ENCODE measurements at places on chromosomes 11 and 22.

DNA sequence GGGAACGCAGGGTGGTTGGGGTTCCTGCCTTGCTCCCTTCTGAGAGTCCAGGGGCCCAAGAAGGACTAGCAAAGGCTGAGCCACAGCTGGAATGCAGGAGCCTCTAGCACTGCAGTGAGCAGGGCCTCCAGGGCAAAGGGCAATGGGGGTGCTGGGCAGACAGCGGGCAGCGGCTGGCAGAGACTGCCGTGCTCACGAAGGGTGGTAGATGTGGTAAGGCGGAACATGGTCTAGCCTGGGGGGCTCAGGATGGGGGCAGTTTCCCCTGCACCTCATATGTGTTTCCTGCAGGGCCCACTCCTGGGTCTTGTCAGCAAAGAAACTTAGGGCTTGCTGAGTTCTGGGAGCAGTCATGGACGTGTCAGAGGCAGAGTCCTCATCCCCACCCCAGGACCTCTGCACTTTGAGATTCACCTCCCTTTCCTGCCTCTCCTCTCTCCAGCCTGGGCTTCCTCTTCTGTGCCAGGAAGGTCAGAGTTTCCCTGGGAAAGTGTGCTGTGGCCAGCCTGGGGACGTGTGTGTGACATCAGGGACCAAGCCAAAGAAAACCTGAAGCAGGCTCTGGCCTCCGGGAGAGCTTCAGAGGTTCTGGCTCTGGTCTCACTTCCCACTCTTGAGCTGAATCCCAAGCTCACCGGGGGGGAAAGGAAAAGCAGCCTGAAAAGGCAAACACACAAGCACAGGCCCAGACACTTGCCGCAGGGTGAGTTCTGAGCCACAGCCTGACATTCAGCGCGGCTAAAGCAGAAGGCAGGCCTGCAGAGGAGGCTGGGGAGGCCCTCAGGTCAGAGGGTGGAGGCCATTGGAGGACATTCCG, 4.4 kb downstream of the MOGAT2 start:
- no peak for DNase-seq

DNA sequence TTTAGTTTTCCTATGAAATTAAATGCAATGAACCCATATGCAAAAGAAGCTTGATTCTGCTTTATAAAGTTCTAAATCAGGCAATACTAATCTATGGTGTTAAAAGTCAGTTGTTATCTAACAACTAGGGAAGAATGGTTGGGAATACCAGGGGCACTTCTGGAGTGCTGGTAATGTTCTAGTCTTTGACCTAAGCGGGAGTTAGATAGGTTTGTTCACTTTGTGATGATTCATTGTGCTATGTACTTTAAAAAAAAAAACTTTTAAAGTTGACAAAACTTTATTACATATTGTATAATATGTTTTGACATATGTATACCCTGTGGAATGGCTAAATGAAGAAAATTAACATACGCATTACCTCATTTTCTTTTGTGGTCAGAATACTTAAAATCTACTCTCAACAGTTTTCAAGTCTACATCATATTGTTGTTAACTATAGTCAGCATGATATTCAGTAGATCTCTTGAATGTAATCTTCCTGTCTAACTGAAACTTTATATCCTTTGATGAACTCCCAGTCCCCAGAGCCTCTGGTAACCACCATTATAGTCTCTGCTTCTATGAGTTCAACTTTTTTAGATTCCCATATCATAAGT, 39.2 kb downstream of the BIRC2 start:
- no peak for DNase-seq

GRCh38 chr11:1739576-1739975, 10.8 kb downstream of the IFITM10 start:
- DNase-seq = no peak

- peak; percentile 52 for DNase-seq
Observed at GRCh38 chr11:20013346-20014066, 146.8 kb downstream of the DBX1 start.

- peak; percentile 67 for DNase-seq
Observed at GRCh38 chr22:41403532-41404318, 22.0 kb downstream of the TEF start.

- no peak for DNase-seq
Observed at GRCh38 chr11:71418643-71419042, 29.6 kb downstream of the DHCR7 start.

DNA sequence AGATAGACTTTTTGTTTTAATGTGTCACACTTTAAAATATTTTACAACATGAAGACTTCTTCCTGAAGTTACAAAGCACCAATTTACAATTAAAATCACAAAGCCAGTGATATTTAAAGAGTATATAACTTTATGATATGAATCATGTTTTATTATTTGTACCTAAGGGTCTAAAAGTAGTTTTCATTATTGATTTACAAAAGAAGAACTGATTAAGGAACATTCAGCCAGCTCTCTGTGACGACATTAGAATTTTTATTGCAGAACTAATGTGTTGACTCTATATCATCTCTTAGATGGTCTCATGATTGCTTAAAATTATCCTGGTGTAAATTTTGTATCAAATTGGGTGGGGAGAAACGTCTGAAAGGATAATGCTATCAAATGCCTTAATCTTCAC, 82.8 kb upstream of the ALKBH3 start:
- DNase-seq = no peak

- DNase-seq = no peak
Observed at GRCh38 chr22:37639070-37639760, at the start of gene SH3BP1. SH3BP1 (plus strand) TSS chr22:37639669; CDS start chr22:37639788, 119 bp downstream.

- no peak for DNase-seq
Observed at GRCh38 chr11:65791719-65792213, 4.9 kb downstream of the OVOL1 start.

GRCh38 chr11:94762208-94762607, 5.9 kb upstream of the AMOTL1 start:
- DNase-seq = no peak

- no peak for DNase-seq
Observed at GRCh38 chr22:49128874-49129273, 698.8 kb downstream of the BRD1 start.

DNA sequence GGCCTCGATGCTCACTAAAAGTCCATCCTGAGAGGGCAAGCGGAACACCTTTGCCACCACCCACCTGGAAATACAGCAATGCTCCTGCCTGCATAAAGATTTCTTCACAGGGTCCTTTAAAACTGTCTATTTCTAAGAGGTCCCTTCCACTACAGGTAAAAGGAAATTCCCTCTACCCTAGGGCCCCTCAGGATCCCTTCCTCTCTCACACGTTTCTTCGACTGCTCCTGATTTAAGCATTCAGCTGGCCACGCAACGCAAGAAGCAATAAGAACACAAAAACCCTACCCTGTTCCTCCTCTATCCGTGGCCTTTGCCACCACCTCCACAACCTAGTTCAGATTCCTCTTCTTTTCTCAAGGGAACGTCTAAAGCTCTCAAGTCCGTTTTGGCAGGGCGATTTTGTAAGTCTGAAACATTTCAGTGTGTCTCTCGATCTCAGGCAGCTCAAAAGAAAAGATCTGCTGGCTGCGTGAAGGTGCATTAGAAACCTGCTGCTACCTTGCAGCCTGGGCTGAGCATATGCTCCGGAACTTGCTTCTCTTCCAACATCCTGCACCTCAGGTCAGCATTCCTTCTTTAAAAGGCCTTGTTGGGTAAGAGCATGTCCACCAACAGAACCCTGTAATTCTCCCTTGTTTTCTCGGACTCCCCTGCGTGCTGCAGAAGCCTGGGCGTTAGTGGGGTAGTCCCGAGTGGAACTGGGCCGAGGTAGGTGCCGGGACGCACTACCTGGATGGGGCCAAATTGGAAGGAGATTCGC, 1.6 kb downstream of the LGR4 start:
- no peak for DNase-seq

All from foreskin keratinocyte (primary cell).